Esophagus mucosa (tissue), 1 donor: ENCODE measurements at places on chromosomes 13 and 19. TPM values are rescaled to one million over a fixed set of nuclear protein-coding genes. Genes with fewer than 3 reads are reported as not detected.

DNA sequence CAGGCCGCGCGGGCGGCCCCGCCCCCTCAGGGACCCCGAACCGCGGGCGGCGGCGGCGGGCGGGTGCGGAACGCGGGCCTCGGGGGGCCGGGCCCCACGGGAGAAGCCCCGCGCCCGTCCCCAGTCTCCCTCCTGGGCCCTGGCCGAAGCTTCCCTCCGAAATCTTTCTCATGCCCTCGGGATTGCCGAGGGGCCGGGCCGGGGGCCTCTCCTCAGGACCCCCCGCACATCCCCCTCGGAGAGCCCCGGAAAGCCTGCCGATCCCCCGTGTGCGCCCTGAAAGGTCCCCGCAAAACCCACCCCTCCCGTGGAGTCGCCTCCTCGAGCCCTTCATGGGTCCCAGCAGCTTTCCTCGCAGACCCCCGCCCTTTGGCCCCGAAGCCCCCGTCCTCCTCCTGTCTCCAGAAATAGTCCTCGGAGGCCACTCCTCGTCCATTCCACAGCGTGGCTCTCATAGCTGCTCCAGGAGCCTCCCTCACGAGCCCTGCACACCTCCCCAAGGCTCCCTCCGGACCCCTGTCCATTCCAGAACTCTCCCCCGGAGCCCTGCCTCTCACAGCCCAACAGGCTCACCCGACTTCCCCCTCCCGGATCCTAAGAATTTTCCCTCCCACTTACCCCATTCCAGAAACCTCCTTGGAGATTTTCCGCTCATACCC, 555 bp downstream of the SAMD4B start:
- no peak for ATAC-seq

Gene SPRED3
- total RNA-seq = 0.56 TPM

Gene C3
- total RNA-seq = 65.0 TPM

Gene IGSF23
- total RNA-seq = not detected

- no peak for ATAC-seq
These were observed 656.0 kb downstream of the GPC5 start for GRCh38 chr13:92054389-92054788.

DNA sequence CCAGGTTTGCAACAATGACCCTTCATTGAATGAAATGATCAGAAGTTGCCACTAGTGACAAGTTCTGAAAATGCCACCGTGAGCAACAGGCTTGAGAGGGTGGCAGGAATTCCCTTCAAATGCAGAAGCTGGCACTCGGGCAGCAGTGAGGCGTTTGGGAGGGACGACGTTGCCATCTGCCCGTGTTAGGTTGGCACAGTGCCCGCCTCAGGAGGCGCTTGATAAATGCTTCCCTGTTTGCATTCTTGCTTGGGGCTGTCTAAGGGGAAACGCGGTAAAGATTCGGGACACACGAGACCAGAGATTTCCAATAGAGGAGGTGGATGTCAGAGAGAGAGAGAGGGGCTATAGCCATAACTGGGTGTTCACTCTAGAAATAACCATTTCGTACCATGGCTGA, 101.9 kb downstream of the TEX29 start:
- no peak for ATAC-seq

Gene ELL
- total RNA-seq = 7.5 TPM

Gene SIN3B
- 19.7 TPM for total RNA-seq

- ATAC-seq = no peak
These were observed 125.7 kb downstream of the ZNF675 start for GRCh38 chr19:23561341-23561740.

Gene KCNJ14
- 0.76 TPM for total RNA-seq

- peak; percentile 45 for ATAC-seq
These were observed 84.3 kb downstream of the NUFIP1 start for GRCh38 chr13:44904967-44905366.

DNA sequence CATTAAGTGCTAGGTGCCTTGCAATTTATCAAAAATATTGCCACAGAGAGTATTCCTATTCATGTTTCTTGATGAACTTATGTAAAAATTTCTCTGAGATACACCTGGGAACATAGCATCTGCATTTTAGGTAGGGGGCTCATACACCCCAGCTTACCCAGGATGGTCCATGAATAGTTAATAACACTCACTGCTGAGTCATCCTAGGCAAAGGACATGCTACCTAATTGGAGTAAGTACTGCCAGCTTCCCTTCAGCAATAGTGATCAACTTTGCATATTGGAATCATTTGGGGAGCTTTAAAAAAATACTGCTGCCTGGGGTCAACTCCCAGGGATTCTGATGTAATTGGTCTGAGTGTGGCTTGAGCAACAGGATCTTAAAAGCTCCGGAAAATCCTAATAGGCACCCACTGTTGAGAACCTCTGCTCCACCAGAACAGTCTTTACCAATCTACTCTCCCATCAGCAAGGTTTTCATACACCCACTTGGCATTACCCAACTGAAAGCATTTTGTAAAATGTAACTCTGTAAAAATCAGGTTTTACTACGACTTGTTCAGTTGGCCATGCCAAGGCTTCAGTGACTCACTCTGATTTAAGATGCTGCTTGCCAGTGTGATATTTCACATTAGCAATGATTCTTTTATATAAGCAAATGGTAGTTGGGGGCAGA, 67.2 kb upstream of the FNDC3A start:
- ATAC-seq = no peak

Gene SYCN
- not detected for total RNA-seq

- ATAC-seq = no peak
These were observed 2.2 kb upstream of the CLEC17A start for GRCh38 chr19:14580623-14581237.

Gene ZNF536
- total RNA-seq = 0.20 TPM

DNA sequence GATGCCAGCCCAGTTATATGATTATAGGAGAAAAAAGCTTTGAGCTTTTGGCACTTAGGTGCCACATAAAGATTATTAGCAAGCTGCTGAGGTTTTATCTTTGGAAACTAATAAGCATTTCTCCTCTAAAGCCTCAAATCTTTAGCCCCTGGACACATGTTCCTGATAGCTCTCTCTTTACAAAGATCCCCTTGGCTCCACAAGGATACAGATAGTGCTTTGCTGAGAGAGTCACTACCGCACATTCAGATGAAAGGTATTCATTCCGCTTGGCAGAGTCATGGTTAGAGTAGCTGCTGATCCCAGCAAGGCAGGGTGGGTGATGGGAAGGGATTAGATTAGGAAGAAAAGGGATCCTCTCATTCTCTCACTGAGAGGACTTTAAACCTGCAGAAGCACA, 28.2 kb upstream of the PSG7 start:
- no peak for ATAC-seq

- ATAC-seq = no peak
These were observed 25.2 kb upstream of the ARGLU1 start for GRCh38 chr13:106593132-106593531.

DNA sequence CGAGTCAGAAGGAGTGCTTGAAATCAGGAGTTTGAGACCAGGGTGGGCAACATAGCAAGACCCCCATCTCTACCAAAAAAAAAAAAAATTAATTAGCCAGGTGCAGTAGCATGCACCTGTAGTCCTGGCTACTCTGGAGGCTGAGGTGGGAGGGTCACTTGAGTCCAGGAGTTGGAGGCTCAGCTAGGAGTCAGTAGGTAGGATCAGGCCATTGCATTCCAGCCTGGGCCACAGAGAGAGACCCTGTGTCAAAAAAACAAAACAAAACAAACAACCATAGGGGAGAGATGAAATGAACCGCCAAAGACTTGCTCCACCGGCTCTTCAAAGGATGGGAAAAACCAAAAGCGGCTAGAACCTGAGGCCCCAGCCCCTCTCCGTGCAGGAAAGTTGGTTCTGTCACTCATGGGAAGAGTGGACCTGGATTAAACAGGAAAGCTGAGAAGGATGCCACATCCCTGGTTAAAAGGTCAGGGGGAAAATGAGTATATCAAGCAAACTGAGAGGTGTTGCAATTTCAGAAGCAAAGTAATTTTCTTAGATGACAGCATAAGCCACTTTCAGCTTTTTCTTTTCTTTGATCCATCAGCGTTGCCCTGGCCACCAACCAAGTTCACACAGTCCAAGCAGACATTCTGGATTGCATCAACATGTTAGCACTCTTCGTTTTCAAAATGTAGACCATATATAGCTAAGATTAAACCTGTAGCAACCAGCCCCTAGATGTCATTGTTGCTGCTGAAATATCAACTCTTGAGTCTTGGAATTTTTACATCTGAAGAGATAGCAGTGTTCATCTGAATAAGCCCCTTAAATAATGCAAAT, 8.9 kb upstream of the ZNF507 start:
- ATAC-seq = peak; percentile 47

GRCh38 chr13:37230346-37230745, 124.9 kb upstream of the CSNK1A1L start:
- no peak for ATAC-seq

DNA sequence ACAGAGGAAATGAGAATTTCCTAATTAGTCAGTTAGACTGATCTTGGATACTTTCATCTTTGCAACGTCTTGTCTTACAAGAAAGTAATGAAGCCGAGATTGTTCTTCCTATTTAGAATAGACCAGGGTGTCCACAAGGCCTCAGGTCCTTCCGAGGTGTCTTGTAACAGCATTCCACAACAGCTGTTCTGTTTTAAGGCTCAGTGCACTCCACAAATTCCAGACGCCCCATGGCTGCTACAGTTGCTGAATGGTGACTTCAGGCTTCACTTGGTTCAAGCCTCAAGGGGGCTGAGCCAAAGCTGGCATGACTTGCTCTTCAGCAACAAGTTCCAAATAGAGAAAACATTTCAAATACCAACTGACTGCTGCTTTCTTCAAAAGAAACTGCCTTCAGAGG, 143.4 kb downstream of the SHISA2 start:
- ATAC-seq = no peak

Gene SHANK1
- total RNA-seq = 0.04 TPM

GRCh38 chr19:10142701-10143375, 23.1 kb upstream of the EIF3G start:
- peak; percentile 70 for ATAC-seq

Gene TUBA3C
- total RNA-seq = not detected

- no peak for ATAC-seq
These were observed 26.6 kb downstream of the SHISA2 start for GRCh38 chr13:26025196-26025595.

Gene ZNF599
- total RNA-seq = 2.7 TPM

GRCh38 chr19:23394511-23394910, 760 bp downstream of the ZNF91 start:
- peak; percentile 54 for ATAC-seq

Gene URAD
- not detected for total RNA-seq

Gene COL5A3
- 5.6 TPM for total RNA-seq

- no peak for ATAC-seq
These were observed 275.1 kb downstream of the SHISA2 start for GRCh38 chr13:25776722-25777121.

Gene FXYD3
- total RNA-seq = 736 TPM

Gene CCNE1
- 3.7 TPM for total RNA-seq

DNA sequence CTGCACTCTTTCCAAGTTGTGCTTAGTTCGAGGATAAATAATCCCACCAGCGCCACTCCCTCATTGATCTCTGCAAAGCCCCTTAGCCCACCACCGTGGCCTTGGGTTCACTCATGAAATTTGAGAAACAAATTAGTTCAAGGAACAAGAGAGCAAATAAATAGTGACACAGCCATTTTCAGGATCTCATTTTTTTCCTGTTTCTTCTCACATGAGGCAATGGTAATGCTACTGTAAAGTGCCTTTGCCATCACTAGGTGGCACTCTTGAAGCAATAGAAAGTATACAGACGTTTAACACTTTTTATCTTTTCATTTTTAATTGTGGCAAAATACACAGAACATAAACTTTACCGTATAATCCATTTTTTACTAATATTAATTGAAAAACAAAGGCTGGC, 76.8 kb upstream of the ZNF835 start:
- ATAC-seq = no peak

DNA sequence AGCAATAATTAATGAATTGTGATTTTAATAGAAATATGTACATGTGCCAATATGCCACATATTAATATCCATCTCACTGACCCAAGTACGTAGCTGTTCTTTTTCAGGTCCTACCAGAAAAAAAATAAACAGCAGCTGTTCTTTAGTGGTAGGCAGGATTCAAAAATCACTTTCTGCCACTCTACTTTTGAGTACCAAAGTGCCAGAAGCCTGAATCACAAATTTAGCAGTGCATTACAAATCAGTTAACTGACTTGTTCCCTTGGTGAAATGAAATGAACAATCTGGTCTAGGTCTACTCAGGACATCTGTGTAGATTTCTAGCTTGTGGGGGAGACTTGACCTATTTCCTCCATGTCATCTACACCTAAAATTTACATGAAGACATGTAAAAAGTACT, 775.5 kb upstream of the GPC6 start:
- ATAC-seq = no peak

Gene BABAM1
- total RNA-seq = 55.8 TPM

- ATAC-seq = no peak
These were observed 731.8 kb upstream of the ARGLU1 start for GRCh38 chr13:107299717-107300116.

Gene NFIX
- 101 TPM for total RNA-seq

Gene ZGLP1
- 1.0 TPM for total RNA-seq

- no peak for ATAC-seq
These were observed 10.3 kb downstream of the IER2 start for GRCh38 chr19:13160557-13160956.

- no peak for ATAC-seq
These were observed 122.0 kb downstream of the ENOX1 start for GRCh38 chr13:43664700-43665191.

GRCh38 chr19:38619361-38620174, 580 bp downstream of the EIF3K start:
- ATAC-seq = no peak

Gene TMEM255B
- 1.8 TPM for total RNA-seq

Gene CDC42EP5
- total RNA-seq = 18.2 TPM

DNA sequence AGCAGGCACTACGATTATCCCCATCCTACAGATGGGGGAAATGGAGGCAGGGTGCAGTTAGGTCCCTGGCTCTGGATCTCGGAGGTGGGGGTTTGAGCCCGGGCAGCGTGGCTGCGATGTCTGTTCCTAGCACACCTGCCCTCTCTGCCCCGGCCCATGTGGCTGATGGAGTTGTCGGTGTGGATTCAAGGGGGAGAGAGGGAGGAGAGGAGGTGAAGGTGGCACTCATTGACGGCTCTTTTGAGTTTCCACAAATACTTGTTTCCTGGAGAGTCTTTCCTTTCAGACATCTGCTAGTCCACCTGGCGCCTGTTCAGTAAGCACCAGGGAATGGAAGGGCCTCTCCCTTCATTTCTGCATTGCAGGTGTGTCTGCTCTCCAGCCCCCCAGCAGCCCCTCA, 69.9 kb downstream of the ARHGEF18 start:
- no peak for ATAC-seq

GRCh38 chr13:33180122-33180804, 105.3 kb downstream of the STARD13 start:
- ATAC-seq = no peak

Gene YJEFN3
- 1.00 TPM for total RNA-seq

Gene PRKCG
- not detected for total RNA-seq
